ENCODE measurements at places on chromosomes 6 and 20.

GRCh38 chr6:65799389-65799788 is 92.4 kb upstream of the EYS start:
- DNase-seq = no peak

- no peak for DNase-seq
These were observed 55.7 kb upstream of the HS3ST5 start for GRCh38 chr6:114398481-114398880.

DNA sequence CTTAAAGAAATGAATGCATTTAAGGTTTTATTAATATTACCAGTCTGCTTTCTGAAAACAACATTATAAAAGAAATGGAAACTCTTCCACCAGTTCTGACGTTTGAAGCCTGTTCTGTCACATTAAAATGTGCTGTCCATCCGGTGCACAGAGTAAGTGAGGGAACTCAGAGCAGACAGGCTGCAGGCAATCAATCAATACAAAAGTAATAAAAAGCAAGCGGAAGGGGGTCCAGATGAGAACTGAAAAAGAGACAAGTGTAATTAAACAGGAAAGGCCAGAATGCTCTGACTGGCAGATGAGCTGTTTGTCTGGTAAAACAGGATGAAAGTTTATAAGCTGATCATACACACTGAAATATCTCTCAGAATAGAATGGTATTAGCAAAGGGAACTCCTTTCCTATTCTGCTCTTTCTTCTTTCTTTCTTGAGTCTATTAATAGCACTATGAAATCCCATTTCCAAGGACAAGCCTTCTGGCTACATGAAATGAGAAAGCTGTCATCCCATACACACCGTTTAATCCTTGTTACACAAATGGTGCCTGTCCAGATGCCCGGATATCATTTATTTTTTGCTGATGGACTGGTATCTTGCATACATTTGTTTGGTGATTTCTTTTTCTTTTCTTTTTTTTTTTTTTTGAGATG is 94.3 kb downstream of the RAMACL start:
- no peak for DNase-seq

- no peak for DNase-seq
These were observed 1.9 kb downstream of the KIAA1755 start for GRCh38 chr20:38258545-38259215.

- DNase-seq = no peak
These were observed 173.2 kb upstream of the PRND start for GRCh38 chr20:4548552-4548951.

GRCh38 chr6:73108949-73109348 is 116.3 kb downstream of the KHDC1L start:
- DNase-seq = no peak

- DNase-seq = peak; percentile 82
These were observed 467.1 kb upstream of the HSF2 start for GRCh38 chr6:121932076-121932991.

GRCh38 chr20:23920408-23921325 is 41.1 kb upstream of the CST5 start:
- DNase-seq = peak; percentile 66

GRCh38 chr6:52416629-52417151 is 3.5 kb upstream of the EFHC1 start:
- DNase-seq = peak; percentile 72

DNA sequence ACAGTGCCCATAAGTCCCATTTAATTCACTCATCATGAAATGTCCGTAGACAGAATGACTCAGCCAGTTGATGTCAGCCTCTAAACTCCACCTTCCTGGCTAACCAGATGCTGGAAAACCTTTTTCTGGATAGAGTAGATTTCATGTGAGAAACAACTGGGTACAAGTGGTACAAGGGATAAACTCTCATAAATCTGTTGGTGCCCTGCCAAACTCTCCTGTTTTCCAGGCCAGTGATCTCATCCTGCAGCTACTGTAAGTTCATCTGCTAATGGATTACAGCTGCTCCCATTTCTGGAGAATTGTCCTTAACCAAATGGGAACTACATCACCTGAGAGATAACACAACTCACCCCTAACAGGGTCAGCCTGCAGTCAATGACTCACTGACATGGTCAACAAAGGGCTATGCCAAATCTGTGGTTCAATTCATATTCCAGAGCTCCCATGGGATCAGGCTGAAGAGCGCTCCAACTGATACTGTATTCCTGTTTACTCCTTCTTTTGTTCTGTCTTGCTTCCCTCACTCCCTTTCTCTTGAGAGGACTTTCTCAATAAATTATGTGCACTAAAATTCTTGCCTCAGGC is 210.1 kb upstream of the HDDC2 start:
- DNase-seq = peak; percentile 95

GRCh38 chr6:5107341-5107740 is 22.2 kb downstream of the PPP1R3G start:
- no peak for DNase-seq

DNA sequence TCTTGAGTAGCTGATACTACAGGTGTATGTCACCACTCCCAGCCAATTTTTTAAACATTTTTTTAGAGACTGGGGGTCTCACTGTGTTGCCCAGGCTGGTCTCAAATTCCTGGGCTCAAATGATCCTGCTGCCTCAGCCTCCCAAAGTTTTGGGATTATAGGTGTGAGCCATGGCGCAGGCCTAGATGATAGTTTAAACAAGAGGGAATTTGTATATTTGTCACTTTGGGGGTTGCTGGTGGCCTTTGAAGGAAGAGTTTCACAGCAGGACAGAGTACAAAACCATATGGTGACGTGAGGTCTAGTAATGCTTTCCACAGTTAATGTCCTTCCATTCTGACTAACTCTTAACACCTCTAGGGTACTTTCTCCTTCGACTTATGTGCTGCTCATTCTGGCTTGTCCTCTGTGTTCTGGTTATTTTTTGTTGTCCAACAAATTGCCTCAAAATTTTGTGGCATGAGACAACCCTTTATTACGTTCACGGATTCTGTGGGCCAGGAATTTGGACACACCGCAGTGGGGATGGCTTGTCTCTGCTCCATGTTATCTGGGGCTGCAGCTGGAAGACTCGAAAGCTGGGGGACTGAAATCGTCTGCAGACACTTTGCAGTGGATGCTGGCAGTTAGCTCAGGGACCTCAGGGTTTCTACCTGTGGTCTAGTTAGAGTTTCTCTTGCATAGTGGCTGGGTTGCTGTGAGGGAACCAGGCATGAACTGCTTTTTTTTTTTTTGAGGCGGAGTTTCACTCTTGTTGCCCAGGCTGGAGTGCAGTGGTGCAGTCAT is 23.0 kb upstream of the IER3 start:
- DNase-seq = no peak

GRCh38 chr6:126913651-126914050 is 204.8 kb upstream of the RSPO3 start:
- no peak for DNase-seq

DNA sequence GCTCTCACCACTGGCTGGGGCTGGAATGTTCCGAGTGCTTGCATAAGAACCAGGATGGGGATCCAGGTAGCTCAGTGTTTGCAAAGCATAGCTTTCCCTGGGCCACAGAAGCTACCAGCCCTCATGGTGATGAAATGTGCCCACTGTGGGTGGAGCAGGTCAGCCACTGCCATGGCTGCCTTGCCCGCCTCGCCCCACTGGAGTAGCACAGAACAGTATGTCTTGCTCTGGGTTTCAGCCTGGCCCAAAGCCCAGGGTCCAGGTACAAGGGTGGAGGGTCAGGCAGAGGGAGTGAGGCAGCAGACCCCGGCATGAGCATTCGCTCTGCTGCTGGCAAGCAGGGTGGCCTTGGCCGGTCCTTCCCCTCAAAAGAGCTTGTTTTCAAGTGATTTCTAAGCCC is 34.7 kb downstream of the KCNK17 start:
- no peak for DNase-seq

DNA sequence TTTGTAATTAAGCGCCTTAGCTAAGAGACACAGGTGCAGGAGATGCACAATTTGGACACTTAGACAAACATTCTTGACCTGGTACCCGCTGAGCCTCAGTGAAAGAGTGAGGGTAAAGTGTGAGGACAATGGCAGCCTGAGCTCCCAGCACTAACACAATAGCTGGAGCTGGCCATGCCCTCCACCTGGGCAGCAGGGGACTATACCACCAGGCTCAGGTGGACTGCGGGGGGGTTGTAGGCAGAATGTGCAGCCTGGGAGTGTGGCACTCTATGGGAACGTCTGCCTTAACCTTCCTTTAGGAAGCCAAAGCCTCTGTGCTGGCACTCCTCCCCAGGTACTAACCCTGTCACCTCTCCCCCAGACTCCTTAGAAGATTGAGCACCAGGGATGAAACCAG is 23.6 kb downstream of the PRKN start:
- no peak for DNase-seq

GRCh38 chr6:28449056-28449455 is 5.8 kb upstream of the ZSCAN23 start:
- no peak for DNase-seq

DNA sequence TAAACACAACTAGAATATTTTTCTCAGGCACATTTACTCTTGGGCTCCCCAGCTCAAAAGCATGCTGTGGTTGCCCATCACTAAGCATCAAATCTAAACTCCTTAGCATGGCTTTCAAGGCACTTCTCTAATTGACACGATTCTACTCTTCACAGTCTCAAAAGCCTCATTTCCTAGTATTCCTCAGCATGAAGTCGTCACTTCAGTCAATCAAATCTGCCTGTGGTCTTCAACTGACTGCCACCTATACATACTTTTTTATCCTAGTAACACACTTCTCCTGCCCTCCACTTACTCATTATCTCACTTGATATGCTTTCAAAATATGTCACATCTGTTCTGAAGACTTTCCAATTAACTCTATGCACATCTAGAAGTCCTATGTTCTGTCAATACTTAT is 110.3 kb downstream of the TBC1D32 start:
- DNase-seq = no peak

- DNase-seq = no peak
These were observed 904.5 kb downstream of the GRIK2 start for GRCh38 chr6:102298051-102298450.

GRCh38 chr6:118758946-118759345 is 107.6 kb upstream of the CEP85L start:
- no peak for DNase-seq

DNA sequence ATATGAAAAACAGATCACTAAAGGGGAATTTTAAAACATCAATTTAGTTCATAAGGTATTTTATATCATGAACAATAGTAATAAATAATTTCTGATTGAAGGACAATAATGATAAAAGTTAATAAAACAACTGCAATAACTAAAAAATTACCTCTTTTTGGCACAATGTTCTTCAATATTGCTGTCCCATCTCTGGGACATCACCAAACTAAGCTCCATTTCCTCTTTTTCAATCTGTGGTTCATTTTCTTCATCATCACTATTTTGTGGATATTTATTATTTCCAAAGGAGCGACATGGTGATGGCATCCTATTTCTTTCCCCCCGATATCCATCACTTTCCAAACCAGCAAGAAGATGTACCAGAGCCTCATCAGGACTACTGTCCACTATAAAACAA is 103.2 kb downstream of the REV3L start:
- DNase-seq = no peak

DNA sequence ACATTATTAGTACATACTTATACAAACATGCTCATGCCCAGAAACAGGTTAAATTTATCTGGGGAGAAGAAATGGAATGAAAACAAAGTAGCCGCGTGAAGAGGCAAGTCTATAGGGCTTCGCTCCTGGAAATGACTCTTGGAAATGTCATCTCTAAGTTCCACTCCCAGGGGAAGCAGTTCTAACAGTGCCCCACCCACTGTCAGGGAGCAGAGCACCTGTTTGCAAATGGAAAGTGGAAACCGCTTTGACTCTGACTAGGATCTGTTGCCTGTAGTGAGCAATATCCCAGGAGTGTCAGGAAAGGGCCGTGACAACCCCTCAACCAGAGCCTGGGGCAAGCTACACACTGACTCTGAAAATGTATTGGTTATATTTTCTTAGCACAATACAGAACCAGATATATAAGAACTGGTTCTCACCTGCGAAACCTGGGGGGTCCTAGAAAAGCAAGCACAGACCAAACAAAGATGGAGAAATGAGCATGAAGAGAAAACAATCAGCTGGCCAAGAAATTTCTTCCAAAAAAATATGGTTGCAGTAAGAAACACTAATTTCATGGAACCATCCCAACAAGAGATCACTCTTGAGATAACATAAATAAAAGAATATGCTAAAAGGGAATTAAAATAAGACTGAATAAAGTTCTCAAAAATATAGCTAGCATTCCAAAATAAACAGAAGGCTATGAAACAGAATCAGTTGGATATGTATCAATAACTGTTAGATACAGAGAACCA is 47.5 kb upstream of the CRISP1 start:
- DNase-seq = no peak

- DNase-seq = no peak
These were observed 1.4 kb downstream of the MDGA1 start for GRCh38 chr6:37696220-37696840.

GRCh38 chr6:32838114-32838958 is at the start of gene TAP2:
Gene TAP2 (minus strand): TSS chr6:32838739. CDS start chr6:32838233, 506 bp downstream.
- peak; percentile 92 for DNase-seq

- DNase-seq = no peak
These were observed 85.0 kb upstream of the CEP85L start for GRCh38 chr6:118736440-118736839.

- peak; percentile 75 for DNase-seq
These were observed 67.1 kb downstream of the TPD52L1 start for GRCh38 chr6:125220712-125221111.

GRCh38 chr6:10269814-10270472 is 144.9 kb downstream of the TFAP2A start:
- no peak for DNase-seq

GRCh38 chr6:148085631-148086331 is 256.9 kb upstream of the SASH1 start:
- DNase-seq = no peak

DNA sequence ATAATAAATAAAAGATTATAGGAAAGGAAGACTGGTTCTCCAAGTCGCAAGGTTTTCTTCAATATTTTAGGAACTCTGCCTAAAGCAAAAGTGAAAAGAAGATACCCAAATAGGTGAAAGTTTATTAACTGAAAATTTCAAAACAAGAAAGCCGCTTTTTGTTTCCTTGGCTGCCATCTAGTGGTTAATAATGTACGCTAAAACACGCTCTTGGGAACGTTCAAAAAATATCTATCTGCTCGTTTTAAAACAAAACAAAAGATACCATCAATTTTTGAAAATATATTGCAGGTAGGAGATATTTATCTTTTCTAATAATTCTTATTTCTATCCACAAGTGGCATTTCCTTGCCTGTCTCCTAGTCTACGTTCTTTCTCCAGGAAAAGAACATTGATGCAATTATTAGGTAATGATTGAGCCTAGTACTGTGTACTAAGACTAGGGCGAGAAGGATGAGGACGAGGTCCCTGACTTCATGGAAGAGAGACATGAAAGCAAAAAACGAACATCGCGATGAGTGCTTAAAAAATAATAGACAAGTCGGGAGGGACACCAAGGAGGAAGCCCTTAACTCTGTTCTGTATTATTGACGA is 97.2 kb downstream of the SPTLC3 start:
- DNase-seq = peak; percentile 57

- DNase-seq = no peak
These were observed 487.6 kb upstream of the FLRT3 start for GRCh38 chr20:14824996-14825395.

GRCh38 chr6:123716506-123716905 is 79.8 kb upstream of the TRDN start:
- DNase-seq = peak; percentile 22

- peak; percentile 81 for DNase-seq
These were observed 105.2 kb upstream of the CARMIL1 start for GRCh38 chr6:25173951-25174474.

GRCh38 chr6:167543602-167544497 is 219.0 kb downstream of the TTLL2 start:
- DNase-seq = no peak

Data from SK-MEL-5 (cell line).